ENCODE measurements at places on chromosomes 7 and 10.
A peak's percentile ranks its signal among the peaks of the same experiment; 100 is the strongest.

DNA sequence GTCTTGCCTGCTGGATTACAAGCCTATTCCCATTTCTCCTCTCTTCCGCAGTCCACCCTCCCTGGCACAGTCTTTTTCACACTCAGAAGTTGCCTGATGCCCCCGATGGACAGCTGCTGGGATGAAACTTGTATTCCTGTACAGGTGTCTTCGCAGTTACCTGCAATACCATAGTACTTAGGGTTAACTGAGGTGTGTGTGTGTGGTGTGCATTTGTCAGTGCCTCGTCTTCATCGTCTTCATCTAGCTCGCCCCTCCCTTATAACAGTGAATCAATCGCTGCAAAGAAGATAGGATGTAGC is 11.0 kb downstream of the NXPH1 start:
- no peak for DNase-seq

DNA sequence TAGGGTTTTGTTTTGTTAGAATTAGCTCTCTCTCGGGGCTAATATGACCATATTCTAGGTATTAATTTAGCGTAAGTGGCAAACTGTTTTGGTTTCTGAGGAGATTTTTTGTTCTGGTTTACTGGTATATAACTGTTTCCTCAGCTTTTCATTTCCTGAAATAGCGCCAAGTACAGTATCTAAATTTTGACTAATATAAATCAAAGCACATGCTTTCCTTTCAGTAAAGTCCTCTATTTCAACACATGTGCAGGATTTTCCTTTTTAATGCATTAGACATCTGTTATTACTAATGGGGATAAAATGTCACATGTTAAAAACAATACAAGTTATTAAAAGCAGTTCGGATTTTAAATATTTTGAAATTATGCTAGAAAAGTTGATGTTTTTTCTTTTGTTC is 11.3 kb downstream of the FERD3L start:
- no peak for DNase-seq

DNA sequence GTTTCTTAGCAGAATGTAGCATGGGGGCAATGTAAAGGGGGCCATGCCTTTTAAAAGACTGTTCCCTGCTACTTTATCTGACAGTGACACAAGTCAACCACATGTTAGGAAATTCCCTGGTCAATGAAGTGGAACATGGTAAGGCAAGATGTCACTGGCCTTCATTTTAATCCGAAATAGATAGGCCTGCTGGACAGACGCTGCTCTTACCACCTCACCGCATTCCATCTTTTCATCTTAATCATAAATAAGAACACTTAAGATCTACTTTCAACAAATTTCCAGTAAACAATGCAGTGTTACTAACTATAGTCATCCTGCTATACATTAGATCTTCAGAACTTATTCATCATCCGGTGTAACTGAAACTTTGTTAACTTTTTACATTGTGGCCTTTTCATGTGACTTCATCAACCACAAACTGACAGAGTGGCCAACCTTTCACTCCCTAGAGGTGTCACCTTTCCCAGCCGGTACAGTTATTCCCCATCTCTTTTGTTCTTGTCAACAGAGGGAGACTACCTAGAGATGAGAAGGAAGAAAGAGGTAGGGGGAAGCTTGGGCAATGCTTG is 15.6 kb downstream of the ASB4 start:
- no peak for DNase-seq

DNA sequence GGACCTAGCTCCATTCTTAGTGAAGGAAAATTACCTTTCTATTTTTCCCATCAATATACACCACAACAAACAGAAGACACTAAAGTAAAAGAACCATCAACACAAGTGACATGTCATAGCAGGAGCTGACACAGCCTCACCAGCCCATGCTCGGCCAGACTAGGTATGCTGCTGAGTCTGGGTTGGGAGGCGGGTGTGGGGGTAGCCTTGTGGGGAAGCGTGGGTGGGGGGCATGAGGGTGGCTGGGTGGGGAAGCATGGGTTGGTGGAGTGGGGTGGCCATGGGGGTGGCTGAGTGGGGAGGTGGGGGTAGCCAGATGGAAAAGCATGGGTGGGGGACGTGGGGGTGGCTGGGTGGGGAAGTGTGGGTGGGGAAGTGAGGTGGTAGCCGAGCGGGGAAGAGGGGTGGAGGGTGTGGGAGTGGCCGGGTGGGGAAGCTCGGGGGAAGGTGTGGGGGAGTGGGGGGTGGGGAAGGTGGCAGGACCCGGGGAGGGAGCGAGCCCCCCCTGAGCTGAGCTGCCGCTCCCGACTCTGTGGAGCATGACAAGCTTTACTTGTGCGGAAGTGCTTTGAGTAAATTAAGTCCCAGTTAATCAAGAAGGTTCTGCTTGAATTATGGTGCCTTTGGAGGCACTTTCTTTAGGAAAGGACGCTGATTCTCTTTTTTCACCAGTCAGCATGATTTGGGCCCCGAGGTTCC is 294.6 kb upstream of the ZNF32 start:
- no peak for DNase-seq

GRCh38 chr10:36448760-36449691 is 676.4 kb upstream of the ANKRD30A start:
- DNase-seq: no peak

DNA sequence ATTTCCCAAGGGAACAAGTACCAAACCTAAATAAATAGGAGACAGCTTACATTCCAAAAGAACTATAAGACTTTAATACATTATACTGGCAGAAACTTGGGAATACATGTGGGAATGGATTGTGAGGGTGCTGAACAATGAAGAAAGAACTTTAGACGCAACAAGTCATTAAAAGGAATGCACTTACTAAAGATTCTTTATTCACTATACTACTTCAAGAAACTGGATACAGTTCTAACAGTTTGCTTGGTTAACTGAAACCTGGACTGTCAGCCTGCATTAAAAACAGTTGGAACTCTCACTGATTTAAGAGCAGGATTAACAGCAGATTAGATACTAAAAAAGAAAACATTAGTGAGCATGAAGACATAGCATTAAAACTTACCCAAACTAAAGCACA is 12.0 kb downstream of the CACUL1 start:
- no peak for DNase-seq

- no peak for DNase-seq
Observed at GRCh38 chr7:12569673-12570072, 847 bp upstream of the SCIN start.

- DNase-seq: no peak
Observed at GRCh38 chr7:100539436-100540006, 518 bp downstream of the AGFG2 start.

DNA sequence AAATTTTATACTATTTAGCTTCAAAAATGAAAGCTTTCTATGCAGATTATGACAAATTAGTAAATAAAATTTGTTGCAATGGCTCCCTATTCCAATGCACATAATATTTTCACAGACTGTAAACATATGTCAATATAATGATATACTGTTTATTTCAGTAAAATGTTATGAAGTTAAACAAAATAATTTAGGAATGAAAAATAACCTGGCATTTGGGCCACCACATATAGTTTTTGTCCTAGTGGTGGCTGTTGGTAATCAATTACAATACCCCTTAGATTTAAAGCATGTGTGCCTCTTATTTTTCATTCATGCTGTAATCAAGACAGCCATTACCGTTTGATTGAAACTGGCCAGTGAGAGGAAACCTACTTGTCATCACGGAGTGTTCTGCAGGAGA is 928.5 kb upstream of the KCND2 start:
- no peak for DNase-seq

- no peak for DNase-seq
Observed at GRCh38 chr7:139111811-139112301, 2.3 kb upstream of the ZC3HAV1 start.

- DNase-seq: no peak
Observed at GRCh38 chr7:47704936-47705335, 123.0 kb upstream of the TNS3 start.

DNA sequence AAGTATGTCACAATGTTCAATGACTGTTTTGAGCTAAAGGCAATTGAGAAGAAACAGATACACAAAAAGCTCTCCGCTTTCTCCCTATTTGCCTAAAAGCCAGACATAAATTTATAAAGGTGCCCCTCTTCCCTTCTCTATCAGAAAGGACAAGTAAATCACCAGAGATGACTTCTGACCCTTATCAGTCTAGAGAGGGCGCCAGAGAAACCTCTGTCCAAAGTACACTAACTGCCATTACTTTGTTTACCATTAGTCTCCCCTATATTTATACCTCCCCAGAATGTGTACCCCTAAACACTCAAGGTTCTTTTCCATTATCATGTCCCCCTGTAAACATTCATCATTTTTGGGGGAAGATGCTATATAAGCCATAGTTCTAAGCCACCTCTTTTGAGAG is 49.3 kb downstream of the TPK1 start:
- no peak for DNase-seq

- DNase-seq: no peak
Observed at GRCh38 chr7:16317406-16317805, 103.9 kb downstream of the CRPPA start.

DNA sequence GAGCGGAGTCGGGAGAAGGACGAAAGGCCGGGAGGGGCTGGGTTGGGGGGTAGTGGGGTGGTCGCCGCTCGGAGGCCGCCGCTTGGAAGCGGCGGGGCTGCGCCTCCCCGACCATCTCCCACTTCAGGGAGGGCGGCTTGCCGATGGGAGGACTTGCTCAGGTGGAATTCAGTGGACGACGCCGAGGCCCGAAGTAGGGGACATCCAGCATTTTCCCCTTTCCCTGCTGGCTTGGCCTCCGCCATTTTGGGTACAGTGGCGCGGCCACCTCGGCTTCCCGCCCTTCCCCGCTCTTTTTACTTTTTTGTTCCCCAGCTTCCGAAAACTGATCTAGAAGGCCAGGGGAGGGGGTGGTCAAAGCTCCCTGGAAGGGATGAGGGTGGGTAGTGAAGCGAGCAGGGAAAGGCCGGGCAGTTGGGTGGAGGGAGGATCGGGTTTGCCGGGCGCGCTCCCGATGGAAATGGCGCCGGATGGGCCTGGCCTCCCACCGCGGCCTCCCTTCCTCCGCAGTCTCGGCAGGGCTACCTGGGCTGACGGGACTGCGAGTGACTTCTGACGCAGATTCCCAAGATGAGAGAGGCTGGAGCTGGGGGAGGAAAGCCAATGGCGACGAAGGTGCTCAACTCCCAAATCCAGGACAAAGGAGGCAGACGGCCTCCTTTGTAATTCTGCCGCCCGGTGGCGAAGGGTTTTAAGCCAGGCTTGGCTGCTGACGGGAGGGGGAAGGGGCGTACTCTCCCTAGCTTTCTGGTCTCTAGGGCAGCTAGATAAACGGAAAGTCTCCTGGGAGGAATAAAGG is at the start of gene PBLD:
Gene PBLD, minus strand, starts transcription at position 670 of the 799 bp plus-strand sequence. CDS start 26,084 bp downstream, outside the sequence.
- peak; percentile 15 for DNase-seq

- DNase-seq: no peak
Observed at GRCh38 chr10:132208462-132209050, 21.8 kb downstream of the DPYSL4 start.

DNA sequence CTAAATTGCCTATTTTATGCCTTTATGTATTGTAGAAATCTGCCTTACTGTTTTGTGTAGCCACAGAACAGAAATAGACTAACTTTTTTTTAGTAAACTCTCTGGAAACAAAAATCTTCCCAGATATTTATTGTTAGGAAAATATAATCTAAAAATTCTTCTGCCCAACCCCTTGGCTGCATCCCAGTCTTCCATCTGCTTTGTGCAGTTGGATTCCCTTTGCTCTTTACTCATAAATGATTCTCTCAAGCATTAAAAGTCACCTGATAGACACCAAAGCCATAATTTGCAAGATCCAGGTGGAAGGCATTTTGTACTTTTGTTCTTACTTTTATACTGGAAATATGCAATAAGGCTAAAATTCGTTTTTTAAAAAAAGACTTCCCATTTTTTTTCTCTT is 6.1 kb upstream of the CAV2 start:
- no peak for DNase-seq

GRCh38 chr7:127474457-127474856 is 81.9 kb upstream of the ZNF800 start:
- DNase-seq: no peak

GRCh38 chr7:40223451-40224127 is 88.8 kb downstream of the SUGCT start:
- no peak for DNase-seq

DNA sequence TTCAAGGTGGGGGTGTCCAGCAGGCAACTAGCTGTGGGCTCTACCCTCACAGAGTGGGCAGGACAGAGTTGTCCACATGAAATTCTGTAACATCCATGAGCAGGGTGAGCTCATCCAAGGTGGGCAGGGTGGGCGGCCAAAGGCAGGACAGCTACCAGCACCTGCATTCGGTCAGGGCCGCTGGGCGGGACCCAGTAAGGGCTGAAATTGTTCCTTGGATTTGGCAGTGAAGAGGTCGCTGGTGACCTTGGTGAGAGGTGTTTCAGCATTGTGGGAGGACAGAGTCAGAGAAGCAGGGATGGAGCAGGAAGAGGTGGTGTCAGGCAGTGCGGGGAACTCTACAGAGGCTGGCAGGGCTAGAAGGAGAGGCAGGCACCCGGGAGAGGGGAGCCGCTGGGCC is 23.9 kb downstream of the ADCYAP1R1 start:
- no peak for DNase-seq

- no peak for DNase-seq
Observed at GRCh38 chr10:15349112-15349511, 22.0 kb downstream of the FAM171A1 start.

DNA sequence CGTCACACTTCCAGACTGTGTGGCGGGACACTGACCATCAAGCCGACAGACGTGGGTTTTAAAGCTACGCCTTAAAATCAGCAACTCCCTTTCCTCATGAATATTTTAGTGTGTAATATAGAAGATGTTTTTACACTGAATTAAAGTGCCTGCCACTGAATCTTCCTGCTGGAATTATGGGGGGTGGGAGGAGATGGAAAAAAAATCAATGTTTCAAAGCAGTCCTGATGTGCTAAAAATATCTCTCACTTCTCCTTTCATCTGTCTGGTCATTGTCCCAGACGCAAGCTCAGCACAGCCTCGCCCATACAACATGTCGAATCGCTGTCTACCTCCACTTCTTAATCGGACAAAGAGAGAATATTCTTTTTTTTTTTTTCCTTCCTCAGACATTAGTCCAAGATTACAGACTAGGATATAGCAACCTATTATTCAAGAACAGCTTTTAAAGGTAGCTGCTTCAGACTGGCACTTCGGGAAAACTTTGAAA is 165.1 kb upstream of the KLF14 start:
- DNase-seq: no peak

GRCh38 chr7:85424298-85424697 is 237.4 kb upstream of the SEMA3D start:
- no peak for DNase-seq

DNA sequence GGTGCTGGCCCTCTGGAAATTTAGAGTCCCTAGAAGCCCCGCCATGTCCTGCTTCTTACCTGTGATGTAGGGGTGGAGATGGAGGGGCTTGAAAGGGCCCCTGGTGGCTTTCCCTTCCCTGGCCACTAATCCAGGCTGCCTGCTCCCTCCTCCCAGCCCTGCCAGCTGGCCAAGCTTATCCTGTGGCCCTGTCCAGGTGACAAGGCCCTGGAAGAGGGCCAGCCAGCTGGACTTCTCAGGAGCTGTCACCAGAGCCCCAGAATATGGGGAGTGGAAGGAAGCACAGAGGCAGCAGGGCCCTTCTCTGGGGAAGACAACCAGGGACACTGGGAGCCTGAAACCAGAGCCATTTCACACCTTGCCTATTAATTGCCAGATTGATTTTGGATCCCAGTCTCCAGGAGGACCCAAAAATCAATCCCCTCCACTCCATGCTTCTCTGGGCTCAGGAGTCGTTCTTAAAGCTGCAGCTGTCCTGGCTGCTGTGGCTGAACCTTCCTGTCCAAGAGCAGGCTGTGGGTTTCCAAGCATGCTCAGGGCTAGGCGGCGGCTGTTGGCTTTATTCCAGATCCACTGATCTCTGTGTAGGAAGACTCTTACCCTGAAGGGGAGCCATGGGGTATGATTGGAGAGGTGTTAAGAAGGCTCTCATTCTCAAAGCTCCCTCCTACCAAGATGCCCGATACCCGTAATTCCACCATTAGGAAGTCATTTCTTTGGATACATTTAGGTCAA is 52.6 kb upstream of the PCBD1 start:
- no peak for DNase-seq
